ENCODE measurements at places on chromosomes 3 and 15.

DNA sequence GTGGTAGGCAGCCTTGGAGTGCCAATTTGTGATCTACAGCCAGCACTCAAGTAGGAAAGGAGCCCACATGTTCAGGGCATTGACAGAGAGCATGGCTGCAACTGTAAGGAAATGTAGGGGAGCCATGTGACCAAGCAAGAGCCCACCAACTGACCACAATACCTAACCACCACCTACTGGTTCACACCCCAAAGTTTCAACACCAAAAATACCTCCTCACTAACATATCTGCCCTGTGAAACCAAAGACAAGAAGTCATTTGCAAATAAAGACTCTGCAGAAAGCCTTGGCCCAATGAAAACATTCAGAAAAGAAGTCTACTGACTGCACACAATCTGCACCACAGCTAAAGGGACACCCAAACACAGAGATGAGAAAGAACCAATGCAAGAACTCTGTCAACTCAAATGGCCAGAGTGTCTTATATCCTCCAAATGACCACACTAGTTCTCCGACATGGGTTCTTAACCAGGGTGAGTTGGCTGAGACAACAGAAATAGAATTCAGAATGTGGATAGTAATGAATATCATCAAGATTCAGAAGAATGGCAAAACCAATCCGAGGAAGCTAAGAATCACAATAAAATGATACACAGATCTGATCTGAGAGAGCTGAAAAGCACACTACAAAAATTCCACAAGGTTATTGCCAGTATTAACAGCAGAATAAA, 40.6 kb downstream of the SLC9C1 start:
- DNase-seq, result no peak

- peak; percentile 30 for DNase-seq
Observed at GRCh38 chr3:9397906-9398699, 688 bp downstream of the SETD5 start.

DNA sequence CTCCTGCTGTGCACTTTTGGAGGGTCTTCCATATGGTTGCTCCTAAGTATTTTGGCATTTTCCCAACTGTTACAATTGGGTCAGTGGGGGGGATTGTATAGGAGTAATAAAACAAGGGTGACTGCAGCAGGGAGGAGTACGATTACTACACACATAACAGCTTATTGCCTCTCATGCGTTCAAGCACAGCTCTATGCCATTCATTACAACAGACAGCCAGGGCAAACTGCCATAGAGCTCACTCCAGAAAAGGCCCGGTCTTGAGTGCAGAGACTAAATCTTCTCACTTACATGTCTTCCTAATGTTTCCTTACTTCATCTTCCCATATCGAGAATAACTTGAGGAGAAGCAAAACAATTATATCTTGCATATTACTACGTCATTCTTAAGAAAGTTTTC, 1.4 kb upstream of the CHMP2B start:
- no peak for DNase-seq

GRCh38 chr3:130760922-130761321, 14.3 kb upstream of the PIK3R4 start:
- DNase-seq, result no peak

- no peak for DNase-seq
Observed at GRCh38 chr3:193827040-193827669, 234.1 kb downstream of the OPA1 start.

- no peak for DNase-seq
Observed at GRCh38 chr3:111980716-111981456, 2.1 kb downstream of the ABHD10 start.

- DNase-seq, result no peak
Observed at GRCh38 chr3:48894516-48894915, 4.2 kb downstream of the SLC25A20 start.

DNA sequence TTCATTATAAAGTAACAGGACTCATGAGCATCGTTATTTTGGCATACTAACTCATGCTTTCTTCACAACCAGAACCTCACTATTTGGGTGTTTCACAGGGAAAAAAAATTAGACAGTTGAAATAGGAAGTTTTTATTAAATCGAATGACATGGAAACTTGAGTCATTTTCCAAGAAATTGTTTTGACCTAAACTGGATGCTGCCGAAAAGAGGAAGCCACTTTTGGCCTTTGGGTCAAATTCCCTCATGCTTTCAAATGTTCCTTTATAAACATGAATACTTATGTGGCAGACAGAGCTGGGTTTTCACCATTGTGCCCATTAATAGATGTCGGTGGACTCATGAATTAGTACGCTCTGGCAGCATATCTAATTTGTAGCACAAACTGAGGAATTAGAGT, 224.9 kb downstream of the MCTP2 start:
- no peak for DNase-seq

GRCh38 chr3:65604863-65605526, 433.7 kb downstream of the MAGI1 start:
- DNase-seq, result no peak

Measured in CD4-positive, alpha-beta memory T cell (primary cell).